ENCODE measurements at places on chromosomes 2 and 18. TPM values are rescaled to one million over a fixed set of nuclear protein-coding genes. Genes with fewer than 3 reads are reported as not detected.

DNA sequence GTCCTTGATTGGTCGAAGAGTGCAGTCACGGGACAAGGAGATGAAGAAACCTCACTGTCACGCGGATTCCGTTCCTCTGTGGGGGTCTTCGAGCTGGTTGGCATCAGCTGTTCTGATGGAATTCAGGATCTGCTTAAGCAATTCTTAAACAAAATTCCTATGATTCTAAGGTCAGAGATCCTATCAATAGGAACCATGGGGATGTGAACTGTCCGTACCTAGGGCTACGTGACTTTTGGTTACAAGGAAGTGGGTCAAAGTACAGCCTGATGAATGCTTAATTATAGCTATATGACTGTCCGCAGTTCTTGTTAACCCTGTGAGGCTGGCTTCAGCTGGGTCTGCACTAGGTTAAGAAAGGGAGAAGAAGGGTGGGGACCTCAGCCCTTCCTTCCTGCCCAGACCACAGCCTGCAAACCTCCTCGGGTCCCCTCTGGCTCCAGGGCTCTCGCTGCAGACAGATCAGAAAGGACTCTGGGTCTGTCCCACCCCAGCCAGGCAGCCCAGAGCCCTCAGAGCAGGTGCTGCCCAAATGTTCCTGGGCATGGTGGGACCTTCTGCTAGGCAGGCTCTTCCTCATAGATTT is 44.2 kb upstream of the TAF1B start:
- DNase-seq: no peak

- no peak for DNase-seq
Observed at GRCh38 chr2:239157771-239158170, 243.0 kb downstream of the HDAC4 start.

DNA sequence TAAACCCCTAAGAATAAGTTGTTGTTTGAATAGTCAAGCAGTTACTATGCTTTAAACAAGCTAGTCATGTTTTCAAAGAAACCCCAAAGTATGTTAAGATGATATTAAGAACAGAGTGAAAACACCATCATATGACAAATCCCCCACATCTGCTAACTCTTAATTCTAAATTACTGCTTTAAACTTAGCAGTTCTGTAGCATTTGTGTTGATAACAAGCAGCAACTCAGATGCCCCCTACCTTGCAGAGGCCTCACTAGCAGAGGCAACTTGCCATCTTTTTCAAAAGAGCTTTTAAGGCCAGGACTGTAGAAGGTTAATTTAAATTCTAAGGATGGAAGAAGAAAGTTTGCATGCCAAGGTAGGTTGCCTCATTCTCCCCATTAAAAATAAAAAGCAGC is 376.2 kb downstream of the SETBP1 start:
- no peak for DNase-seq

- DNase-seq: no peak
Observed at GRCh38 chr18:79878741-79879378, 72.6 kb downstream of the SLC66A2 start.

ELOA2 gene
- not detected for total RNA-seq

DNA sequence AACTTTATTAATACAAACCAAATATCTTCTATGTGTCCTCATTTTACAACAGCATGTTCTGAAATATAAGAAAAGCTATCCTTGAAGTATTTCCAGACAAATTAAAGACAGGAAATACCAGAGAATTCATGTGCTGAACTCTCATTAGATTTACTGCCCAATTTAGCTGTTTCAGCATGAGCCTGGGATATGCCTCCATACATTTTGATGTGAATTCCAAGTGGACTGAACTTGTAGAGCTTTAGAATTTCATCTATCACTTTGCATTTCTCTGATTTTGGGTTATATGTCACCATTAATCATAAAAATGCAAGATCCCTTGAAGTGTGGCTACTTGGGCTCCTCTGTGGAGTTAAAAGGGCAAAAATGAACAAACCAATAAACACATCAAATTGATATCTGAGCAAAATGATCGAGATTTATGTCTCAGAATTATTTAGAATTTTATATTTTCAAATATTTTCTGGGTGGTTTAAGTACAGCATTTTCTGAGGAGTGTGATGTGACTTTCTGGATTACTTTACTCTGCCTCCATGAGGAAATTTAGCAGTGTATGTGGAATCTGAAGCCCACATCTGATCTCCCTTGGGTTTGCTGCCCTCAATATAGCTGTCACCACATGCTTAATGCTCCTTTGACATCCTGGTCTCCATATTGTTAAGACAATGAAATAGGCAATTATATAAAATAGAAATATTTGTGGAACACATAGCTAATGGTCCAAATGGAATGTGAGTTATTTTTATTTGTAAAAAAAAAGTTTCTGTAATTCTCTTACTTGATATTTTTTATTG is 206.6 kb upstream of the RBMS1 start:
- no peak for DNase-seq

DNA sequence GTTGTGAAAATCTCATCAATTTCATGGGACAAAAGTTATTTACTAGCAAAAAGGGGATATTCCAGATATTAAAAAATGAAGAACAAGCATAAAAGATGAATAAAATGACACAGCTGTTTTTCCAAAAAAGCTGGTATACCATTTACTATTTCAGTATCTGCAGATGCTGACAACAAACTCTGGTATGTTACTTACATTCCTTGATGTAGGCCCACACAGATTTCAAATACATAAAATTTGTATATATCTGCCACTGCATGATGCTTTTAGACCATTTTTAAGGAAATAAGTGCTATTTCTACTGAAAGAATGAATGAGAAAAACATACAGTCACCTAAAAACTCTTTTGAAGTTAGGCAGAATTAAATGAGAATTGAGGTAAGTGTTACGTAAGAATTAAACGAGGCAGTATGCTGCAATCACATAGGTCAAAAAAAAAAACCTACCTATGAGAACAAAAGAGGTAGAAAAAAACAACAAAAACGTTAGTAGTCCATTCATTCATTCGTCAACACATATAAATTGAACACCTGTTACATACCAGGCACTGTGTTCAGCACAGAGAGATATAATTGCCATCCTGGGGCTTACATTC is 32.5 kb downstream of the ARL5A start:
- no peak for DNase-seq

DNA sequence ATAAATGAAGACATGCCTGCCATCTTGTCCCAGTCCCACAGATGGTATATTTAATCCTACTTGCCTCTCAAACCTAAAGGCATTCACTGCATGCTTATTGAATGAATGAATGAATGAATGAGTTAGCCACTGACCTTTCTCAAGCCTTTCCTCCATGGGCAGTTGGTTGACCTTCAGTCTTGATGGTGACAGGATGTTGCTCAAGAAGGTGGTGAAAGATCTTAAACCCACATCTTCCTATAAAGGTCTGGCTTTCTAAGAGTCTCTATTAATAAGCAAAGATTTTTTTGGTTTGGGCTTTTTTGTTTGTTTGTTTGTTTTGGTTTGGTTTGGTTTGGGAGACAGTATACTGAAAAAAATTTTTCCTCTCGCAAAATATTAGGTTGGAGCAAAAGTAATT is 41.7 kb downstream of the KIAA2012 start:
- DNase-seq: no peak

GRCh38 chr2:107932488-107932887 is 53.8 kb upstream of the SLC5A7 start:
- no peak for DNase-seq

AP1S3 gene
- 11.9 TPM for total RNA-seq

METTL21A gene
- total RNA-seq: 36.1 TPM

GAD1 gene
- 5.3 TPM for total RNA-seq
